ENCODE measurements at places on chromosomes 1 and 21.

GRCh38 chr1:247437551-247438505 lies 20.1 kb downstream of the OR2B11 start:
- DNase-seq, result no peak

GRCh38 chr21:29074783-29075182 lies 1.3 kb upstream of the CCT8 start:
- DNase-seq, result no peak

DNA sequence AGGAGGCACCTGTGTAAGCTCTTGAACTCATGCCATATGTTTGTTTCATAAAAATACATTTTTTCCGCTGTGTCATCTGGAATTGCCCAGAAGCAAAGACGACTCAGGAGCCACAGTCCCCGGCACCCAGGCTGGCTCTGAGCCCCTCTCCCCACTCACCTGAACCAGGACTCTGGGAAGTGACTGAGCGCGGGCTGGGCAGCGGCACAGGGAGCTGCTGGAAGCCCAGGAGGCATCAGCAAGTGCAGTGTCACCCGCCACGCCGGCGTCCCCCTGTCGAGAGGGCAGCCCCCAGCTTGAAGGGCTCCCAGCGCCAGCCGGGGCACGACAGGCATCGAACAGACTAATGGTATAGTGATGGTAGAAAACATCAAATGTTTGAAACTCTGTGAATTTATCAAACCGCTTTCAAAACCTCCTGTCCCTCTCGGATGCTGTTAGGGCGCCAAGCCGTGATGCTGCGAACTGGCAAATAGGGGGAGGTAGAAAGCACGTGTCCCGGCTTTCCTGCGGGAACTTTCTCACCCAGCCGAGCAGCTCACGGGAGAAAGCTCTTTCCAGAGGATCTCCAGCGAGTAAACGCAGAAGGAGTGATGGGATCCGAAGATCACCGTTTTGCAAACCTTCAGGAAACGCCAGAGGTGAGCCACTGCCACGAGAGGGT lies 57.8 kb upstream of the COL18A1 start:
- no peak for DNase-seq

DNA sequence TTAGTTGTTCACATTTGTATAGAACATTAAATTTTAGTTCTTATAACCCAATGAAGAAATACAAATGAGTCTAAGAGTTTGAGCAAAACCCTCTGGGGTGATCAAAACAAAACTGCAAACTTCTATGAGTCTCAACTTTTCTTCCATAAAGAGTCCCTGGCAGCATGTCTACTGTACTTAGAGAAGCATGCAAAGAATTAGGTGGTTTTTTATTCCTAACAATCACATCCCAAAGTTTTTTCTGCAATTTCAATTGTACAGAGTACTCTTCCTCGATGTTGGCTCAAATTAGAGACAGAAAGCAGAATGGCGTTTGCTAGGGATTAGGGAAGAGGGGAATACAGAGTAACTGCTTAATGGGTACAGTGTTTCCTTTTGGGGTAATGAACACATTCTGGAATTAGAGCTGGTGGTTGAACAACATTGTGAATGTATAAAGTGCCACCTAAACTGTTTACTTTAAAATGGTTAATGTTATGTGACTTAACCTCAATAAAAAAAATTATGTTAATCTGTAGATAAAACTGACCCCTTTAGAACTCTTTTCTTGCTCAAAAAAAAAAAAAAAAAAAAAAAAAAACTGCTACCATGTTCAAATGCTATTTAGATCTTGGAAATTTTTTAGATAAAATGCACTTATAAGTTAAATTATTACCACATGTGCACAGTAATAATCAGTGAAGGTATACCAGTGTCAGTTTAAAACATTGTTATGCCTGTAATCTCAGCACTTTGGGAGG lies 4.8 kb downstream of the RC3H1 start:
- DNase-seq, result no peak

DNA sequence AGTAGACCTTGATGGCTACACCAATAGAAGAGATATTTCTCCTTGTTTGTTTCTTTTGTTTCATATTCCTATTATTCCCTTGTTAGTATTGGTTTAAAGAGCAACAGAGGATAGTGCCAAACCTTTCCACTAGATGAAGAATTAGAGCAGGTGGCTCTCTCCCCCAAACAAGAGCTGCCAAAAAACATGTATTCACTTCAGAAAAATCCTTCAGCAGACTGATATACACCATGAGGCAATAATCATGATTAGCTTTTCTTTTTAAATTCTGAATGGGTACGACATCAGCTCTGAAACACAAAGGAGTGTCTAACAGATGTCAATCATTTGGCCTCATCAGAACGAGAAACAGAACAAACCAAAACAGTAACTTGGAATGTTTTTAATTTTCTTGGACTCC lies 67.3 kb upstream of the MAP10 start:
- no peak for DNase-seq

- peak; percentile 51 for DNase-seq
Measured at GRCh38 chr1:6601049-6601922, 1.4 kb downstream of the KLHL21 start.

DNA sequence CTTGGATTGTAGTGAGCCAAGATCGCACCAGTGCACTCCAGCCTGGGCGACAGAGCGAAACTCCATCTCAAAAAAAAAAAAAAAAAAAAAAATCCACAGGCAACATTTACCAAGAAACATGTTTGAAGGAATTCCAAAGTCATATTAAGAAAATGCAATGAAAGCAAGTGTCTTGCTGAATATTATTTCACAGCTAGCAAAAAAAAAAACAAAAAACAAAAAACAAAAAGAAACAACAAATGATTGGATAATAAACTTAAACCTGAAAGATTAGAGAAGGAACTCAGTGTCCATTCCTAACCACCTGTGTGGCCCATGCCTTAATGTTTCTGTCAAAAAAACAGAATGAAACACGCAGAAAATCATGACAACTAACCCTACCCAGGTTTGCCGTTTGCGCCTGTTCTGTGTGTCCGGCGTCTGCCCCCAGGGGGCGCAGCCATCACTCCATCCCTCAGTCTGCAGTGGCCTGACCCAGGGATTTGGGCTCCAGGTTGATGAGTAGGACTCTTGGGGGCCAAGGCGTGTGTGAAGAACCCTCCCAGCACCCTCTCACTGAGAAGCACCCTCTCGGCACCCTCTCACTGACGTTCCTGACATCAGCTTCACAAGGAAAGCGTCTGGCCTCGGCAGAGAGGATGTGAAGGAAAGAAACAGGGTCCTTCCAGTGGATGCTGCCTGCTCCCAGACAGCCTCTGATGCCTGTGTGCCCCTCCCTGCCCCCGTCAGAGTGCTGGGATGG lies 19.2 kb upstream of the PTTG1IP start:
- peak; percentile 73 for DNase-seq

DNA sequence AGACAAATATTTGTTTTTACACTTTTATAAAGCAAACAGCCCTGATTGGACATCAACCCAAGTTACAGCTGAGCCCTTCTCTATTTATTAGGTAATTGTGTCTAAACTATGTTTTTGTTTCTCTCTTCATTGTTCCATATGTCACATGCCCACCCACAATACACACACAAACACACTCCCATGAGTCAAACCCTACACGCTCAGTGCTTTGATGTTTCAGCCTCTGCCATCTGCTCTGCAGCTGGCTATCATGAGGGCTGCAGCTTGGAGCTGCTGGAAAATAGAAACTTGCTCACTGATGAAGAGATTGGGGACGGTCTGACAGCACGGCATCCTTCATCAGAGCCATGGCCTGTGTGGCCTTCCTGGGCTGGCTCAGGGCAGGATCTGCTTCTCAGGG lies 41.7 kb downstream of the PSMG1 start:
- DNase-seq, result no peak

GRCh38 chr1:230085178-230085515 lies 18.1 kb downstream of the GALNT2 start:
- DNase-seq, result no peak

- DNase-seq, result no peak
Measured at GRCh38 chr21:39164523-39164922, 18.7 kb downstream of the PSMG1 start.

GRCh38 chr1:150557813-150558212 lies 8.6 kb downstream of the ADAMTSL4 start:
- DNase-seq, result no peak

GRCh38 chr1:220521778-220522177 lies 6.2 kb upstream of the MARK1 start:
- no peak for DNase-seq

DNA sequence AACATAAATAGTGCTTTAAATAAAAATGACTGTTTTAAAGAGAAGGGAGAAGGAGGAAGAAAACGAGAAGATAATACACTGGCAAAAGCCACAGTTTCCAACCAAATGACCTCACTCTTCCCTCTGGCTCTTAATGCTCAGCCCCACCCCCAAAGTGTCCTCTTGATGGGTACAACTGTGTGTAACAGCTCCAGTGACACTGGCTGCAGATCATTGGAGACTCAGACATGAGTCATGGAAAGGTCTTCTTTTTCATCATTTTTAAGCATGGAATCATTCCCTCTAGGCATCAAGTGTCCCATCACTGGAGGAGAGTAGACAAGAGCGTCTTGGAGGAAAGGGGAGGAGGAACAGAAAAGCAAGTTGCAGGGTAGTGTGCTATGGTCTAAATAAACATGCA lies 333.0 kb downstream of the PAPPA2 start:
- no peak for DNase-seq

DNA sequence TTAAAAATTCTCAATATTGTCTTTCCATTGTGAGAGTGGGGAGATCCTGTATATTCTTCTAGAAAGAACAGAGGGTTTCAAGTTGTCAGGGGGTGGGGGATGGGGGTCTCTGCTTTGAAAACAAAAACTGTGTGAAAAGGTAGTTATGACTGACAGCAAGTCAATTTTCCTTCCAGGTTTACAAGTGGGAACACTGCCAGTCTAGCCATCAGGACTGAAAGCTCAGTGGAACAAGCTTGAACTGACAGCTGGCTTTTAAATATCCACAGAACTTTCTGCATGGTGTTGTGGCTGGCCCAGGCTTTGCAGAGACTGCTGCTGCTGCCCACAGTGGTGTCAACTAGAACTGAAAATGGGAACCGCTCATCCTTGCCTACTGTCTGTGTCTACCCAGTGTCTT lies 162.6 kb downstream of the TNR start:
- DNase-seq, result no peak

- DNase-seq, result no peak
Measured at GRCh38 chr1:58431901-58432620, 114.5 kb downstream of the OMA1 start.

GRCh38 chr1:202619505-202619904 lies 90.7 kb downstream of the SYT2 start:
- DNase-seq, result no peak

GRCh38 chr1:51330331-51331201 lies at the start of gene TTC39A:
TSS of gene TTC39A (minus strand) at chr1:51330562. CDS start at chr1:51330477, 85 bp downstream.
- no peak for DNase-seq

- no peak for DNase-seq
Measured at GRCh38 chr1:25033828-25034705, 104.0 kb upstream of the RUNX3 start.

DNA sequence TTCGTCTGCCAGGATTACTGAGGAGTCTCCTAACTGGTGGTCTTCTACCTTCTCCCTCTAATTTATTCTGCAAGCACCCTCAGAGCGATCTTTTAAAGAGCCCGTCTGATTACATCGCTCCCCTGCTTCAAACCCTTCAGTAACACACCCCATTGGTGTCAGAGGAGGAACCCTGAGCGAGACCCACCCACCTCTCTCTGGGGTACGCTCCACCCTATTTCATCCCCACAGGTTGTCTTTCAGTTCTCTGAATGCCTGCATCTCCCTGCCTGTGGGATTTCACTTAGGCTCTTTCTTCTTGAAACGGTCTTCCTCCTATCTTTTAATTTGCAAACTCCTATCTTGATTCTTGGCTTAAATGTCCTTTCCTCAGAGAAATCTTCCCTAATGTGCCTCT lies 39.4 kb downstream of the C1orf21 start:
- no peak for DNase-seq

- DNase-seq, result no peak
Measured at GRCh38 chr1:201123866-201124265, 3.1 kb downstream of the ASCL5 start.

- no peak for DNase-seq
Measured at GRCh38 chr1:32466761-32467160, 1.9 kb downstream of the ZBTB8B start.

DNA sequence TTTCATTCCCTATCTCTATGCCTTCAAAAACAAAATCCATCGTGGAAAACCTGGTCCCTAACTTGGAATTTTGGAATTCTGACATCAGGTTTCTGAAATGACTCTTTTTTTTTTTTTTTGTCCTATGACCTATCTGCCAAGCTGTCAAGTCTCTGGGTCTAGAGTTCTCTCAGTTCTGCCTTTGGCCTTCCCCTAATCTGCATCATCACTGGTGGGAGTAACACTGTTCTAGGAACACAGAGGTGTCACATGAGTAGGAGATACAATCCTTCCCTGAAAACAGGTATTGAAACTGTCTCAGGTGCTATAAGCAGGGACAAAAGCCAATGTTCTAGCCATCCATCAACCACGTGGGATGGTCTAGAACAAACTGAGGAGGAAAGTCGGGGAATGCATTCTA lies 142.0 kb upstream of the ATP1B1 start:
- DNase-seq, result no peak

DNA sequence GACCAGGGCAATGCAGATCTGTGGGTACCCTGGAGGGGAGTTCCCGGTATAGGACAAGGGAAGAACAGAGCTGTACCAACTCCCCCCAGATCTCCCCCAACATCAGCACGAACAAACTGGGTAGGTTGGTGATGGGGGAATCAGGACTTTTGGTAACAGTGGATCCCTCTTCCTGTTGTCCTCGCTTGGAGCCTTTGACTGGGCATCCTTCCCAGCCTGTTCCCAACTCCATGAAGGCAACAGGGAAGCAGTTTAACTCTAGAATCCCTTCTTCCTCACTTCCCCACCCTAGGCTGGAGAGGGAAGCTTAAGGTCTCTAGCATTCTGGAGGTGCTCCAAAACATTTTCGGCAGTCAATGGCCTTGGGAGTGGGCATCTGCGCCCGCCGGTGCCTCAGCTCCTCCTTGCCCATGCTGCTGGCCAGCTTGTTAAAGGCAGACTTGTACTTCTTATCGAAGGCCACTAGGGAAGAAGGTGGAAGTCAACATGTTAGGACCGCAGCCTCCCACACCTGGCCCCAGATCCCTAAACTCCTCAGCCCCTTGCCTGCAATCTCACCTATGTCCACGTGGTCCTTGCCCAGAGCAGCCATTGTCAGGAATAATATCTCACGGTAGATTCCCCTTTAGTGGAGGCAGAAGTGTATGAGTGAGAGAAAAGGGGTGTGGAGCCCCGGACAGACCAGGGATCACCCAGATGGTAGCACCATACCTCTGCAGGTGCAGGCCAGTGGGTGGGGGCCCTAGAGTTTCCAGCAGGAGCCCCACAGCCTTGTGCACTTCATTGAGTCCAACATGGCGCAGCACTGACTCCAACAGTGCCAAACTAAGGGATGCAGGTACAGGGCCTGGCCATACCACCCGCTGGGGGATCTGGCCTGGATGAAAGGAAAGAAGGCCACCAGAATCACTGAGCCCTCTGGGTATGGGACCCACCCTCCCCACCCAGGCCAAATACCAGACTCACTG lies 7.5 kb upstream of the GATAD2B start:
- no peak for DNase-seq

DNA sequence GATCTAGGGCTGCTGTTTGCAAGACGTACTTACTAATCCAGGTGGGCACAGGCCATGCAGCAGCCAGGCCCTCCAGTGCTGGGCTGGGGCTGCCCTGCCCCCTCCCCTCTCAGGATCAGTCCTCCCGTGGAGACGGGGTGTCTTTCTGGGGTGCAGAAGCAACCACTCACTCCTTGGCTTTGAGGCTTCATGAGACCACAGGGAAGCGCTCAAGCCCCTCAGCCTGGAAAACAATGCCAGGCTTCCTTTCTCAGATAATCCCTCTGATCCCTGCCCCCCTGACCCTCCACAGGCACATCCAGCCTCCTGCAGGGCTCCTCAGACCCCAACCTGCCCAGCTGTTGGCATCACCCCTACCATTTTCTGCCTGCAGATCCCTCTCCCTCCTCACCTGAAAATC lies 13.9 kb upstream of the C2CD2 start:
- no peak for DNase-seq

Measured in stimulated activated CD4-positive, alpha-beta T cell treated with anti-CD3 and anti-CD28 coated beads, Interleukin-15, amount 100 ng/mL, for 1 hour (primary cell).